ENCODE measurements at places on chromosomes 16 and 17.

DNA sequence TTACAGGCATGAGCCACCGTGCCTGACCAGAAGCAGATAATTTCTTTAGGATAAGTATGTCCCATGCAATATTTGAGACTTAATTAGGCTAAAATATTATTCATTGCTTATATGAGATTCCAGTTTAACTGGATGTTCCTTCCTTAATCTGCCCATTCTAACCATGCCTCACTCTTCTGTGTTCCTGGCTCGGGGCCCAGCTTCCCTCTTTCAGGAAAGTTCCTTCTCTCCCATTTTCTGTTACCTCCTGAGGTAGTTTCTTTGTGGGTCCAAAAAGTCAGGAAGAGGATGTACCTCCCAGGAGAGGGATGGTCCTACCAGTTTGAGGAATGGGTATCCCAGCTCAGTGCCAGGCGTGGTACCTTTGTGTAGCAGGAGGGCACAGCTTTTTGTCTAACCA, 23.3 kb downstream of the UNK start:
- no peak for DNase-seq

GRCh38 chr17:34601416-34601815, 22.0 kb downstream of the TMEM132E start:
- no peak for DNase-seq

GRCh38 chr17:47225436-47225858, 16.3 kb downstream of the MYL4 start:
- DNase-seq = peak; percentile 69

- DNase-seq = no peak
Observed at GRCh38 chr16:13856811-13857511, 63.0 kb upstream of the ERCC4 start.

- no peak for DNase-seq
Observed at GRCh38 chr17:64685705-64686104, 23.6 kb upstream of the SMURF2 start.

DNA sequence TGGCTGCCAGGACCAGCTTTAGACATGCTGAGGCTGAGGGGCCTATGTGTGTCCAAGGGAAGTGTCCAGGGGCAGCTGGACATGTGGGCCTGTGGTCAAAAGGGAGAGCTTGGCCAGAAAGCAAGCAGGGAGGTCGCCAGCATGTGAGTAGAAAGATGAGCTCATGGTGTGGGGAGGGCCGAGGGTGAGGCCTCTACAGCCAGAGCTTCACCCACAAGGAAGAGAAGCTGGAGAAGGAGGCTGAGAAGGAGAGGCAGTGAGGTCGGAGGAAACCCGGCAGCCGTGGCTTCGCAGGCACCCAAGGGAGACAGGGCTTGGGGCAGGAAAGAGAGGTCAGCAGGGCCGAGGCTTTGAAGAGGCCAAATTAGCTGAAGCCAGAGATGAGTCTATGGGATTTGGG, 4.0 kb upstream of the HSD11B2 start:
- no peak for DNase-seq

DNA sequence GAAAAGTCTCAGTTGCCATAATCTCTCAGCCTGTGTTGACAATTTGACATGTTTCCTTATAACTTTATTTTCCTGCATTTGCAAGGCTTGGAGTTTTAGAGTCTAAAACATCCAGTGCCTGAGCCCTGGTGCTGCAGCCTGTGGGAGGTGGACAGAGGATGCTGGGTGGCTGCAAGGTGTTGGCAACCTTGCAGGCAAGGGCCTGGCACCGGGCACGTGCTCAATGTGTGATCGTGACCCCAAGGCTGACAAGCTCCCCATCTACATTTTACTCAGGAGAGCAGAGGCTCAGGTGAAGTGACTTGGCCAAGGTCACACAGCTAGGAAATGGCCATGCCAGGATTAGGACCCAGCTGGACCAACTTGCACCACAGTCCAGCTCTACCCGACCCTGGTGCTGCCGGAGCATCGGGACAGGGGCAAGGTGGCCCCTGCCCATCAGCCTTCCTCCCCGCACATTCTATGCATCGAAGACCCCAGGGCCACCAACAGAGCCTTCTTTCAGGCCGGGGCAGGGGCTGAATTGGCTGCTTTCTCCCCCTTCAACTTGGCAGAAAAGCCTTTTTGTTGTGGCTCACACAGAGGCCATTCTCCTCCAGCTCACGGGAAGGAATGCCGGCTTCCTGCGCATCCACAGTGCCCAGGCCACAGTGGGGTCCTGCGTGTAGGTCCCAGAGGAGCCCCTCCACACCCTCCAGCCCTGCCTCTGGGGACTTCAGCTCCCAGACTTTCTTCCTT, 23.1 kb downstream of the MMP15 start:
- DNase-seq = no peak

DNA sequence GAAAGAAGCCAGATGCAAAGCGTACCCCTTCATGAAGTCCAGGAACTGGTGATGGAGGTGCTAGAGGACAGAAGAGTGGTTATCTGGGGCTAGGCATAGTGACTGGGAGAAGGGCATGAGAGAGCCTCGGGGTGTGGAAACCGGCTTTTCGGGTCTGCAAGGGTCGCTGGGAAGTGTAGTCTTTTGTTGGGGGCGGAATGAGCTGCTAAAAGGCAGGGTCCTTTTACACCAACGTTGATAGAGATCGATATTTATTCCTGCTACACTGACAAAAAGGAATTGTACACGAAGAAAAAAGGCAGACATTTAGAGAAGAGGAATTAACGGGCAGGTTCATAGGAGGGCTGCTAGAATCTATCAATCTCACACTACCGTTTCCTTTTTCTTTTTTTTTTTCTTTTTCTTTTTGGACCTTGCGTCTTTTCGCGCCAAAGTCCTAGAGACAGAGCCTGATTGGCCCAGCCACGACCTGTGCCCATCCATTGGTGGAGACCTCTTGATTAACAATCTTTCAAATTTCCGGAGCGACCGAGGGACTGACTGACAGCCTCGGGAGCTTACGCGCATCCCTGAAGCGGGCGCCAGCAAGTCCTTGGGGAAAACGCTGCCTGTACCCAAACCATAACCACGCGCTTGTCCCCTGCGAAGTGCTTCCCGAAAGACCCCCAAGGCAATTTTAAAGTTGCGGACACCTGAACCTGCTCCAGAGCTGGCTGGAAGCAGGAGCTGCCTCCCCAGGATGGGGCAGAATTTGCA, 27.7 kb upstream of the DHRS7B start:
- DNase-seq = no peak

DNA sequence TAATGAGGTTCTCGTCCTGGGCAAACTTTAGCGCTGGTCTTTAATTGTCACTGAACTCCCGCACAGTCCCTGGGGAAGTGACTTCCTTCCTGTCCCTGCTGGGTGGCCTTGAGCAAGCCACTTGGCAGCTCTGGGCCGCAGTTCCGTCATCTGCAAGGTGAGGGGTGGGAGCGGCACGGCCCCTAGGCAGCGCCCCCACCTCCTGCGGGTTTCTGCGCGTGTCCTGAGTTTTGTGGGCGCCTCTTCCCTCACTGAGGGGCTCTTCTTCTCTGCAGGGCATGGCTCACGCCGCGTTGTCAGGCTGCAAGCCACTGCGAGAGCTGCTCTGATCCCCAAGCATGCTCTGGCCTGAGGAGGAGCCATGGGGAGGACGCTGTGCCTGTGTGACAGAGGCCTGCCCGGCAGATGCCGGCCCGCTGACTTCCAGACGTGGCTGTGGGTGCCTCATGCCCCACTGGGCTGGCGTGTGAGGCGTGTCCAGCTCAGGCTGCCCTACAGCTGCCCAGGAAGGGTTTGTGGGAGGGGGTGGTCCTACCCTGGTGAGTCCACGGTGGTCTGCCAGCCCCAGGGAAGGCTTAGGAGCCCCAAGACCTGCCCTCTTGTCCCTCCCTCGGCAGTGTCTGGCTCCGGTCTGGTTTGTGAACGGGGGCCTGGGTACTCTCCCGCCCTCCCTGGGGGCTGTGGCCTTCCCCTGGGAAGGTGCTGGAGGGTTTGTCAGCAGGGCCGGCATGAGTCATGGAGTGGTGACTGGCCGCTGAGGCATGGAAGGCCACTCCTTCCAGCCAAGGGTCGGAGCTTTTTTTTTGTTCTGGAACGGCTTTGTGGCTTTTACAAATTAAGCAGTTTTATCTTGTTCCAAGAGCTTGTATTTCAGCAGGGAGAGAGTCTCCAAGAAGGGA, 182.0 kb downstream of the SEC14L1 start:
- peak; percentile 72 for DNase-seq

DNA sequence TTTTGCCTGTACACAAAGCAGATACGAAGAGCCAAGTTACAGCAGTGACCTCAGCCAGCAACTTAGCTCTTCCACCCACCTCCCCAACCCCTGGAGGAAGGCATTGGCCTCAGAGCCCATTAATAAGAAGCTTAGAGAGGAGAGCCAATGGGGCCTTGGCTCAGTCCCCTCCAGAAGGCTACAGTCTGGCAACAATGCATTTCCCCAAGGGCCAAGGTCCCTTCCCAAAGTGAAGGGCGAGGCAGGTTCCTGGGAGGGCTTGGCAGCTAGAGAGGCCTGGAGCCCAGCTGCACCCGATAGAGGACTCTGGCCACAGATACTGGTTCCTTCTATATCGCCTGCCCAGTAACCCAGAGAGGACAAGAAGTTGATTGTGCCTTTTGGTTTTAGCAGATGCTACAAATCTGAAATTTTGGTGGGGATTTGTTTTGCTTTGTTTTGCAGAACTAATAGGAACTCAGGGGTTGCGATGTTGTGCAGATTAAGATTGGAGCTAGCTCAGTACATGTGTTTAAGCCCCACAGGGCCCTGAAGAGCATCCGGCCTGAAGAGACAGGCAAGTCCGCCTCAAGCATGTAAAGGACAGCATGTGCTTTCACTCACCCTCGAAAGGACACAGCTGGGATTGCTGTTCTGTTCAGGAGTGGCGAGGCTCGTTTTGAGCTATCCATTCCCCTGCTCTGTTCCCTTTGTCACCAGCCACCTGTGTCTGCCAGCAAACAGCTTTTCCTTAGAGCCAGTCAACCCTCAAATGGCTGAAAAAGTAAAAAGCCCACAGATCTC, 12.0 kb upstream of the PNPO start:
- DNase-seq = no peak

DNA sequence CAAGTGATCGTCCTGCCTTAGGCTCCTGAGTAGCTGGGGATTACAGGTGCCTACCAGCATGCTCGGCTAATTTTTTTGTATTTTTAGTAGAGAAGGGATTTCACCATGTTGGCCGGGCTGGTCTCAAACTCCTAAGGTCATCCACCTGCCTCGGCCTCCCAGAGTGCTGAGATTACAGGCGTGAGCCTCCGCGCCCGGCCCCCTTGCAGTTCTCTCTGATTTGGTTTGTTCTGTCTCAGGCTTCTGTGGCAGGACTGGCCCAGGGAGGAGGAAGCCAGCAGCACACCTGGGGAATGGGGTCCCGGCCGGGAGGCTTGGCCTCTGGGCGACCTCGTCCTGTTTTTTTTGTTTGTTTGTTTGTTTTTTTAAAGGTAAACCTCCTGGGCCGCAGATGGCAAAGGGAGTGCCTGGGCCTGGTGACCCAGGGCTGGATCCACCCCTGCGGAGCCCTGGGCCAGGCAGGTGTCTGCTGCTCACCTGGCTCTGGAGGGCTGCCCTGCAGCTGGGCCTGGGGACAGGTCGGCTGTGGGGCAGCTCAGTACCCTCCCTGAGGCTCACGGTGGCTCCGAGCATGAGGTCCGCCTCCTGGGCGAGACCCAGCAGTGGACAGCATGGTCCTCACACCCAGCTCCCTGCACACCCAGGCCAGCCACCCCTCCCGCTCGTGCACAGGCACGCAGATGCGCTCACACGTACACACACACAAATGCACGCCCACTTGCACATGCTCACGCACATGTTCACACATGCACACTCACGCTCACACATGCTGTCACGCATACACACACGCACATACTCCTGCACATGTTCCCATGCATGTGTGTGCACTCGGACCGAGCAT, 3.3 kb upstream of the NUDT16L1 start:
- DNase-seq = no peak

- no peak for DNase-seq
Observed at GRCh38 chr17:66469890-66470289, 167.5 kb downstream of the PRKCA start.

GRCh38 chr16:66660422-66661209, 35.9 kb downstream of the CMTM4 start:
- no peak for DNase-seq

GRCh38 chr17:42989726-42990652, 8.2 kb upstream of the RPL27 start:
- no peak for DNase-seq

DNA sequence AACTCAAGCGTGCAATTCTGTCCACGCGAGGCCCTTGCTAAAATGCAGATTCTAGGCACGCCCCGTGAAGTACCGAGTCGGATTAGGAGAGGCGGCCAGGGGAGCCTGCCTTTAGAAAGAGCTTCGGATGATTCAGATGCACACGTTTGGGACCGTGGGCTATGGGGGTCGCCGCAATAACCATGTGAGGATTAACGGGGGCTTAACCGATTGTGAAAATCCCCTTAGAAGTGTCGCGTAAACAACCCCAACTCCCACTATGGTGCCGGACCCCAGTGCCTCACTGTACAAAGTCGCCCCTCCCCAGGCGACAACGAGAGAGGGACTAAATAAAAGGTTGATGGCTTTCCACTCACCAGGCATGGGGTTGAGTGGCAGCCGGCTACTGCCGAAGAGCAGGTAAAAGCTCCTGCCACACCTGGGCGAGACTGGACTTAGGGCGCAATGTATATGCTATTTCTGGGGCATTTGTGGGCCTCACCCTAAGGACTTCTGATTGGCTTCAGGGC, 635 bp upstream of the SP2 start:
- no peak for DNase-seq

GRCh38 chr16:19776147-19776546, 58.1 kb downstream of the IQCK start:
- no peak for DNase-seq

DNA sequence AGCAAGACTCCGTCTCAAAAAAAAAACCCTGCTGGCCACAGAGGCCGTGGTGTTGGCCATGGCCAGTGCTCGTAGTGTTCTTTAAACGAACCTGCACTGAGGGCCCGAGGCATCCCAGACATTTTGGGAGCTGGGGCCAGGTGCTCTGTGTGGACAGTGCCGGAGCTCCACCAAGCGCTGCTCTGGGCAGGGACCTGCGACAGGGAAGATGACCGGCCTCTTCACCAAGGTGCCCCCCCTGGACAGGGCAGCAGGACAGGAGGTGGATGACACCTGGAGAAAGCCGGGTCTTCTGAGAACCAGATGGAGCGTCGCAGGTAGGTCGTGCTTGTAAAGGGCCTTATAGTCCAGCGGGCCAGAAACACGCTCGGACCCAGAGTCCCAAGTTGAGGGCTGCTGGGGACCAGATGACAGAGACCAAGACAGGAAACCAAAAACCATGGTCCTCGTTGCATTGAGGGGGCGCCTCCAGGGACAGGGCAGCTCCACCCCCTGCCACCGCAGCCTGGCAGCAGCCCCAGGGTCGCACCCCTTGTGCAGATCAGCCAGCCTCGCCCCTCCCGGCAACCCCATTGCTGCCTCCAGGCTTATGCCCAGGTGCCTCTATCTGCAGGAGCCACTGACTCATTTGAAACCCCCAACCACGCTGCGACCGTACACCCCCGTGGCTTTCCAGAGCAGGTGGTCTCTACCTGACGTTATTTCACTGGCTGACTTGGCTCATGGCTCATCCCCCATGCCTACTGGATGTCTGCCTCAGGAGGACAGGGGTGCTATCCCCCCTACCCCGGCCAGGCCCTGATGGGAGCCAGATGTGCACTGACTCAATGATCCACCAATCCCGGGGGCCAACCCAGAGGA, 4.2 kb upstream of the NTN3 start:
- DNase-seq = no peak

Measured in omental fat pad (tissue), 4 donors.